ENCODE measurements at places on chromosomes 1 and 21.

DNA sequence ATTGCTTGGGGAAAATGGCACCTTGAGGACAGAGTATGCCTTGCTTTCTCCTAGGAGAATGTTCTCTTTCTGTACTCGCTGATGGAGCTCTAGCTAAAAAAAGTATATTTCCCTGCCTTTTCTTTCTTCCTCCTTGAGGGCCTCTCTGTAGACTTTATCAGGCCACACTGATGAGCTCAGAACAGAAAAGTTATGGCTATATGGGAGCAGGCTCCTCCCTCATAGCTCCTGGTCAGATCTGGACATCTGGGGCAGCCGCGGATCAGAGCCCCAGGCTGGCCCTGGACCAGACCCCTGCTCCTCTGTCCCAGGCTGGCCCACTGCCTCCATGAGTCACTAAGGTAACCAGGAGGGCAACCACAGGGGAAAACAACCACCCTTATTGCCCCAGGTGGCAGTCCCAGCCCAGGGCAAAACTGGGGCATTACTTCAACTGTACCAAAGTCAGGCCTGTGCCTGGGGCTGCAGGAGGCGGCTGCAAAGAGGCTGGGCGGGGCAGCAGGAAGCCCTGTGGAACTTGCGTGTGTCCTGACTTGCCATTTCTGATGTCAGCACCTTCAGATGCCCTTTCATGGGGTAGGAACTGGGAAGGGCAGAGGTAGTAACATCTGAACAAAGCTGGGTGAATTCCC, 26.3 kb upstream of the ZNF648 start:
- DNase-seq: no peak

GRCh38 chr1:206111271-206111927, 5.8 kb downstream of the AVPR1B start:
- DNase-seq: no peak

- DNase-seq: peak; percentile 11
Measured at GRCh38 chr1:204213668-204214662, at the start of gene GOLT1A. TSS of gene GOLT1A (minus strand) at chr1:204213988. CDS start at chr1:204213906, 82 bp downstream.

GRCh38 chr1:178870944-178871343, at the start of gene ANGPTL1:
TSS of gene ANGPTL1 (minus strand) at chr1:178871077. CDS start at chr1:178865776, 5,301 bp downstream.
- DNase-seq: peak; percentile 76

- DNase-seq: no peak
Measured at GRCh38 chr1:30090162-30090820, 633.1 kb downstream of the MATN1 start.

- no peak for DNase-seq
Measured at GRCh38 chr1:231734417-231734816, 107.8 kb downstream of the DISC1 start.

DNA sequence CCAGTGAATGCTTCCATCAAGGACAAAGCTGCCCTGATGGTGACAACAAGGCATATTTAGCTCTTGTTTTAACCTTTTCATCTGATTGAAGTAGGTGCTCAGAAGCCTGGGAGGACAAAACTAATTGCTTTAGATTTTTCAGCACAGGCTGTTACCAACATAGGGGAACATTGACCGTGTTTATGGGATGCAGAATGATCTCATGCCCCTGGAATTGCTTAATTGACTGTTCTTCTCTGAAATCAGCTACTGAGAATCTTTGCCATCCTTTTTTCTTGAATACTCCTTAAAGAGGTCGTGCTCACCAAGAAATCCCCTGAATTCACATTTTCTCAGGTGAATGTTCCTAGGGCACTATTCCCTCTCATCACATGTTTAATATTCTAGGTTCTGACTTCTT, 95.9 kb upstream of the CCDC190 start:
- no peak for DNase-seq

DNA sequence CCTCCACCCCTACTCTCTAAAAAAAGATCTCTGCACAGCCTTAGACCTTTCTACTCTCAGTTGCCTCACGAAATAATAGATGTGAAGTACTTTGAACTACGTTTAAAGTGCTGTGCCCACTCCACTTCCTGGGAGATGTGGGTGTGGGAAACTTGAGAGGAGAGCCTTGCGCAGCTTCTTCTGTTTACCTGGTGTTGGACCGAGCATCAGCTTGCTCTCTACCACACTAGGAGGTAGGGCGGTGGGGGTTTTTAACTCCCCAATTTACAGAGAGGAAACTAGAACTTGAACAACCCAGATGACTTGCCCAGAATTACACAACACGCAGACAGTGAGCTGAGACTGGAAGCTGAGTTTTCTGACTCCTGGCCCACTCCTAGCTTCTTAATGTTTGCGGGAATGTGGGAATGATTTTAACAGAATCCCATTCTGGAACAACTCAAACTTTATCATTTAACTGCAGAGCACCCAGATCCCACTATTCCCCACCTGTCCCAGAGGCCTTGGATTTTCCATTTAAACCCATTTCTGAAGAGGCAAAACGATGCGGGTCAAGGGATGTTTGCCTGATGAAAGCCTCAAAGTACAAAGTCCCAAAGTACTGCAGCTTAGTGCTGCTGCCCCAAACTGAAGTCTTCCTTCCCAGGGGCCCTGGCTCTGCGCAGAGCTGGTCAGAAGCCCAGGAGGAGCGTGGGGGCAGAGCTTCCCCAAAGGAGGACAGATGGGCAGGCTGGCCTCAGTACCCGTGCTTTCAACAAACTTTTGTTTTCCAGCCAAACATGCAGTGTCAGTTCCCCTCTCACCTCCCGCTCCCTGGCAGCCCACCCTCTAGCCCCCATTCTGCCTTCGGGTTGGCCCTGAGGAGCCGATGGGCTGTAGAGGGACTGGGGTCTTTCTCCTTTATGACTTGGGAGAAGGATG, 19.0 kb downstream of the BTG2 start:
- no peak for DNase-seq

DNA sequence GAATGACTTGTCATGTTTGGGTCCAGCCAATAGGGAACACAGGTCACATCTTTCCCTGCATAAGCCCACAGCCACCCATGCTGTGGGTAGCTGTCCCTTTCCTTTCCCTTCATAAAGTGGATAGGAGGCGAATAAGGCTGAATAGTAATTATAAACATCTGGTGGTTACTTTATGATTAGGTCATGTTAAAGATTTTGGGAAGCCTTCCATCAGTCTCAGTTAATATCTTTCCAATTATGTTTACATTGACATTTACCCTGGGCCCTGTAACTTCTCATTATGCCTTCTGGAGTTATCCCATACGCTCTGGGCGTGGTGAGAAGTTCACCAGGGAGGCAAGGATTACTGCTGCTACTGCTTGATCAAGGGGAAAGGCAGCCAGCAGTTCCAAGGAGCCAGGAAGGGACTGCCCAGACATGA, 197.2 kb downstream of the HLX start:
- no peak for DNase-seq

- no peak for DNase-seq
Measured at GRCh38 chr1:113647164-113647563, 112.1 kb downstream of the PHTF1 start.

GRCh38 chr1:2132222-2133038, 62.1 kb downstream of the FAAP20 start:
- DNase-seq: no peak

- DNase-seq: peak; percentile 15
Measured at GRCh38 chr1:43731867-43732531, 24.7 kb downstream of the ST3GAL3 start.

GRCh38 chr1:201357636-201358348, 19.7 kb downstream of the TNNT2 start:
- no peak for DNase-seq

GRCh38 chr1:112893288-112894009, 62.5 kb downstream of the SLC16A1 start:
- DNase-seq: no peak

All from NCI-H2227 treated with DMSO at 0.1 percent for 48 hours (cell line).